CD4-positive, alpha-beta T cell treated with Interleukin-2 at 100 ng/mL for 4 hours (primary cell): ENCODE measurements at places on chromosomes 4 and X.

GRCh38 chr4:24519649-24520048 lies 64.7 kb downstream of the DHX15 start:
- no peak for DNase-seq

DNA sequence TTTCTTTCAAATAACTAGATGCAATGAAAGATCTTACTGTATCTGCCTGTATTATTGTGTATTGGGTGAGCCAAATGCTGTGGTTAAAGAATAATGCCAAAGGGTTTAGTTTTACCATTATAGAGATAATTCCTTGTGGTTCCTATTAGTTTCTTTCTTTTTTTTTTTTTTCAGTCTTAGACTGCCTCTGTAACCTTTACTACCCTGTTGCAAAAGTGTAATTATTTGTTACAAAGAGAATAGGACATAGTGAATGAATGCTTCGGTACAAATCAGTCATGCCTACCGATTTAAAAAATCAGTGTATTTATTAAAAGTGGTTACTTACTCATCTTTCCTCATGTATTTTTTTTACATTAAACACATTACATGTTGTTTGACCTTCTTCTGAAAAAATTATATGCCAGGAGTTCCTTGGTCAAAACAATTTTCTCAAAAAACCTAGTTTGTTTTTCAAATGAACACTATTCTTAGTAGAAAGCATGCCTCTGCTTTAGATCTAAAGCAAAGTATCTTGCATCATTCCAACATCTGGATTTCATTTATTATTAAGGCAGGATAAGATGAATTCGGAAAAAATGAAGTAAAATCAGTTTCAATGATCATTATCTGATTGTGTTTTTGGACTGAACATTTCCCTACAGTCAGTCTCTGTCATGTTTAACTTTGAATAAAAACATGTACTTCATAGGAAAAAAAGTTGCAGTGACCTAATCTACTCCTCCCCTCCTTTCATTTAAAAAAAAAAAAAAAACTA lies 21.2 kb upstream of the SYNPO2 start:
- DNase-seq = no peak

- DNase-seq = no peak
Measured at GRCh38 chr4:173845580-173845979, 315.6 kb upstream of the HAND2 start.

- DNase-seq = no peak
Measured at GRCh38 chr4:41067369-41067768, 147.0 kb downstream of the APBB2 start.

- no peak for DNase-seq
Measured at GRCh38 chrX:140503714-140504351, 1.0 kb downstream of the SOX3 start.

DNA sequence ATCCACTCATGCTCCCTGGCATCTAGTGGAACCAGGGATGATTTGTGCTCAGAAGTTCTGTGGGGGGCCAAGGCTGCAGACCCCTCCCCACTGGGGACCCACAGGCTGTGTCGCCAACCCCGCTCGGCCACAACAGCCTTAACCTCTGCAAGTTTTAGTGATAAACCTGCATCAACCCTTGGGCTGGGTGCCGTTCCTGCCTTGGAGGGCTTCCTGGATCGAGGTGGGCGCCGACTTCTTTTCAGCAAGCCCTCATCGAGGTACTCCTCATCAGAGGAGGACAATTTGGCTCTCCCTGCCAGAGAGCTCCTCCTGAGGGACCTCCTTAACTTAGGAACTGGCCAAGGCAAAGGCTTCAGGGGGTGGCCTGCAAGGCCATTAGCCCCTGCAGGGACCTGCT lies 1.9 kb downstream of the SOWAHB start:
- DNase-seq = no peak

- no peak for DNase-seq
Measured at GRCh38 chr4:136687118-136687517, 845.2 kb downstream of the PCDH18 start.

DNA sequence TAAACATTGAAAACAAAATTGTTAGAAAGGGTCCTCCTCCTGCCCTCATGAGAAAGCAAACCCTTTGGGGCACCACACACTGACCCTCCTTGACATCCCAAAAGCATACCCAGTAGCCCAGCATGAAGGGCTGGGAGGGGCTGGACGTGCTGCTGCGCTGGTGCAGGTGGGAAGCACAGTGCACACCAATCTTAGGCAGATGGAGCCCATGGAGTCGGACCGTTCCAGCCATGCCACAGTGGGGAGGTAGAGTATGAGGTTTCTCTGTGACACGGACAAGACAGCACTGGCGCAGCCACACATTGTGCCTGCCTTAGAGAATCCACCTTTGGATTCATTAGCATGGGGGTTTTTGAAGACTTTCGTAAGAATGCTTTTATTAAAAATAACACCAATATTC lies 544.2 kb upstream of the FRG1 start:
- DNase-seq = no peak

DNA sequence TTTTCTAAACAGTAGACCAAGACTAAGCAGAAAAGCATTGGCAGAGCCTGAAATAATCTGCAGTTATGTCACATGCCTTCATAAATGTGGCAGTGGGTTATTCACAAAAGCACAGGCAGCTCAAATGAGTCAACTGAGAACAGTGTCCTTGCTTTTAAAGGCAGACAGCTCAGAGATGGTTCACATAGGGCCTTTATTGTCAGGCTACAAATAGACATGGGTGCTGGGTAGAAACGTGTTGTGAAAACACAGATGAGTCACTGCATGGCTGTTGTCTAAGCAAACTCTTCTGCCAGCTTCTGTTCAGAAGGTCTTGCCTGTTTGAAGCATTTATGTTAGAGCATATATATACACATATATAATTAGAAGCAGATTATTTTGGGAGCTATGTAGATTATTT lies 118.0 kb downstream of the SLC4A4 start:
- DNase-seq = no peak

DNA sequence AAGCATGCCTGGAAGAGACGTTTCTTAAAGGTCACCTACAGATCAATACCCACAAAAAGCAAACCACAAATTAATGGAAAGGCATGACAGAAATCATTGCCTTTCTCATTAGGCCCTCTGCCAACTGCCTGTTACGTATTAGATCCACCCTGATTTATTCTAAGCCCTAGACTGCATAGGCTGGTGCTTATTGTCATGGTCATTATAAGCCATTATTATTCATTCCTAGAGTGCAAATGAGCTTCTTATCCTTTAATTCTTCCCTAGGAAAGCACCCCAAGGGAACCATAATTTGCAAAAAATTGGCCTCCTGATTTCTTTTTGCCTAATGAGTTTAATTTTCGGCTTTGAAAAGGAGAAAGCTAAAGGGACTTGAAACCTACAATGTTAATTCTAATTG lies 184.2 kb upstream of the GPRIN3 start:
- DNase-seq = no peak

DNA sequence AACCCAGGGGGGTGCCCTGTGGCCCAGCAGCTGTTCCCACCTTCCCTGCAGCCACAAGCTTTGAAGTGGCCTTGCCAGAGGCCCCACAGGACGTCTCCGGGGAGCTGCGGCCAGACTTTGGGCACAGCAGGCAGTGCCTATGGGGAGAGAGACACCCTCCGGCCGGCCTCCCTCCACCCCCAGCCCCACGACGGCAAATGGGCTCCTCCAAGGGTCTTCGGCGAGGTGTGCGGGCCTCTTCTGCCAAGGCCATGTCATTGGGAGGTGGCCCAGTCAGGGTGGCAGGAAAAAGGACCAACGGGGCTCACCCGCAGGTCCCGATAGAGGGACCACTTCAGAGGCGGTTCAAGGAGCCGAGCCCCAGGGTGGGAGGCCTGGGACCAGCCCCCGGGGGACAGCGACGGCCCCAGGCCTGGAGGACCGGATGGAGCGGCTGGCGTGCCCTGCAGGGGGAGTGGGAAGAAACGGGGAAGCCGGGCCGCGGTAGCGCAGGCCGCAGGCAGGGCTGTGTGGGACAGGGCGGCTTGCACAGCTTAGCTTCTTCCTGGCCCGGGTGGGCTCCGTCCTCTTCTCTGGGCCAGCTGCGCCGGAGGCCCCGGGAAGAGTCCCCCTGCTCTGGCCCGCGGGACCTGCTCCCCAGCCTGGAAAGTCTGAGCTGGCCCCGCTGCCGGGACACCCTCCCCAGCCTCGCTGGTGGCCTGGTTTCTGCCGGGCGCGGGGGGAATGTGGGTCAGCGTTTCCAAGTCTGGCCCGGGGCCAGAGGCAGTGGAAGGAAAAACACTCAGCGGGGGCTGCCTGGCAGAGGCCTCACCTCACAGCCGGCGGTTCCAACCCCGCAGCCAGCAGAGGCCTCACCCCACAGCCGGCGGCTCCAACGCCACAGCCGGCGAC lies 21.9 kb upstream of the SPON2 start:
- DNase-seq = no peak

GRCh38 chrX:8405631-8406030 lies 59.0 kb upstream of the VCX3B start:
- no peak for DNase-seq

DNA sequence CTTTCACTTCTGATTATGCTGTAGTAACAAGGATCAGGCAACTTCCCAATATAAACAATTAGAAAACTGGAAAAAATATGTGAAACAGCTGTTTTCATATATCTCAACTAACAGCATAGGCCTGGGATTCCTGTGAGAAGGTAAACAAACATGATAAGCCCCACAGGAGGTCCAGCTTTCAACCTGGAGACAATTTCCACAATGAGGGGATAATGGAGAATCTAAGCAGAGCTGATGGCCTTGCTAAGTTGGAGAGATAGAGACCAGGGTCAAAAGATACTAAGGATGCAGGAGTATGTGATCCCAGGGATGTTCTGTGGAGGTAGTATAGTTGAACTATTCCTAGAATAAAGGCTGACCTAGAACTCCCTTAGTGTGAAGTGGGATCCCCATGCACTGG lies 452.3 kb upstream of the ACTRT1 start:
- DNase-seq = no peak

DNA sequence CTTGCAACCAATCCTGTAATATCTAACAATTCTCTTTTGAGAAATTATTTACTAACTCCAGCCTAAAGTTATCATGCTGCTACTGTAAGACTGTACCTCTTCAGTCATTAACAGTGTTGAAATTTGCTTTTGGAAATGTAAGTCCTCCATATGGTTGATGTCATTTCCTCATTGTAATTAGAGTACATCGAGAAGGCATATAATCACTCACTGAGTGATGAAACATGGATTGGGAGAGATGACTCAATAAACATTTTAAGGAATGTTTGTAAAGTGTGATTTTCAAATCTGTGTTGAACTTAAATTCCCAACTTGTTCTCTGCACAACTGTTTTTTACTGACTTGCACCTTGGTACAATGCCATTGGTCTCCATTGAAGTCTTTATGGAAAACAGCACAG lies 61.2 kb downstream of the HMGB2 start:
- no peak for DNase-seq

DNA sequence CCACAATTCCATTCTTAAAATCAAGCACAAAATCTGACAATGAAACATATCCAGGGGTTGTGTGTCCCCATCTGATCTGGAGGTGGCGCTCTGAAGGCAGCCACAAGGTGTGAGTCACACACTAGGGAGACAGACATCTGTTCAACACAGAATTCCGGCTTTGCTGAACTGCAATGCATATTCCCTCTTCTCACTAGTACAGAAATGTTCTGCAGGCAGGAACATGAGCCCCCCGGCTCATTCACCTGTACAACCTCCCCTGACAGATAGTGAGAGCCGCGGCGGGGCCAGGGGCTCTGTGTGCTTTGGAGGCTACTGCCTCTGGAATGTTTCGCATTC lies 41.9 kb downstream of the WDR1 start:
- peak; percentile 33 for DNase-seq

DNA sequence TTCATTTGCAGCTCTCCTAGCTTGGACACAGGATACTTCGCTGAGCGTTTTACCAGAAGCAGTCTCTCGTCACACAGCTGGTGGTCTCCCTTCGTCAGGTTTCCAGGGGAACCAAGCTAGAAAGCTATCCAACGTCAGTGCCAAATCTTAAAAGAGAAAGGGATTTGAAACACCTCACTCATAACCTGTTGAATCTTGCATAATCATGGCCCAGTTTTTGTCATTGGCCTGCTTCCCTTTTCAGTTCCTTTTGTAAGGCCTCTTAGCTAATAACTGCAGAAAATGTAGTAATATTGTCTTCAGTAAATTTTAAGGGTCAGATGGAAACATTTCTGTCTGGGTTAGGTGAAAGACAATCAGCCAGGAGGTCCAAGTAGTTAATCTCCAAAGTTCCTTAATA lies 22.0 kb downstream of the RAB39B start:
- DNase-seq = no peak

DNA sequence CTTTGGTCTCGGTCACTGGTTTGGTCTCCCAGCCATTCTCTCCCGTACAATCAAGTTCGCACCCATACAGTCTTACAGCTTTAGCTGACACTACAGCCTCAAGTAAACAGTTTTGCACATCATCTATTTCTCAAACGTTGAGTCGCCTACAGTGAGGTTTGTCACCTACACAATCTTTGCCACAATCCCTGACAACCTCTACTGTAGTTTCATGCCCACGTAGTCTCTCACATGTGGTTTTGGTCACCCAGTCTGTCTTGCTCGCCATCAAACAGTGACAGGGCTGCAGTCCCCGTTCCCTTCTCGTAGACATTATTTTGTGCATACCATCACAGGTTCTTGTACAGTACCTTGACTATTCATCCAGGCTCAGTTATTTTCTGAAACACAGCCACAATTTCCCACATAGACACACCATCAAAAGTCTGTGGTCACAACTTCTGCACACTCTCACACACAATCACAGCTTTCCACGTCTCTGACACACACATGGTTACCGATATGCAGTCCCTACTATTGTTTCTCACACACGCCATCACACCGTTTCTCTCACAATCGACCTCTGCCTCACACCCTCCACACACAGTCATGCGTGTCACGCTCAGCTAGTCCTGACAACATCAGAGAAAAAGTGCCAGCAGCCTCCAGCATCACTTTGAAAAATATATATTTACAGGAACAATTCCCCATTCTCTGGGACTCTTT lies 5.3 kb upstream of the CFP start:
- DNase-seq = peak; percentile 20

DNA sequence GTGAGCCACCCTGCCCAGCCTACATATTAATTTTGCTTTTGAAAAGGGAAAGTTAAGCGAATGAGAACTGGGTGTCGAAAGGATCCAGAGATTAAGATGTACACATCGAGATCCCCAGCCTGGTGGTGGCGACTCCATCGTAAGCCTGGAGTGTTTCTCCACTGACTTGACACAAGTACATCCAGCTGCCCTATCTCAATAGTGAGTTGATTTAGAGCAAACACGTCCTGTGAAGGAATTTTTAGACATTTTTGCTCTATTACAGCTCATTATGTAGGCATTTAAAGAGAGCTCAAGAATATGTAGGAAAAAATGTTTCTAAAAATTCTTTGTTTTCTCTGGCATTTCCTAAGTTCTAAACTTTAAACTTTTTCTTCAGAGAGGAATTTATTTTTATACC lies 11.7 kb upstream of the CLDN34 start:
- no peak for DNase-seq

DNA sequence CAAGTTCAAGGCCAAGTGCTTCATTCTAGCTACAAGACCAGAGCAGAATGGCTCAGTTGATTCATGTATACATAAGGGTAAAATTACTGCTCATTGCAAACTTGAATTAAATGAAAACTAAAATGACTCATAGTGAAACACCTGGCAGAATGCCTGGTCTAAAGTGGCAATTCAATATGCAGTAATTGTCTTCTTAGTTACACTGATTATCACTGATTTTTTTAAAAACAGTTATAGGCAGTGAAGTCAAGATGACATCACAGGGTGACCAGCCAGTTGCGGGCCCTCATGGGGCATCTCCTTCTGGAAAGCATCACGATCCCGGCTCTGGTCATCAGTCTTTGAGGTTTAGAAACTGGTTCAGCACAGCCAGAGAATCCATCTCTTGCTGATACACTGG lies 154.2 kb downstream of the RAB28 start:
- no peak for DNase-seq

- no peak for DNase-seq
Measured at GRCh38 chr4:95272036-95272435, 276.7 kb downstream of the UNC5C start.
